ENCODE measurements at places on chromosomes 5 and 9.

DNA sequence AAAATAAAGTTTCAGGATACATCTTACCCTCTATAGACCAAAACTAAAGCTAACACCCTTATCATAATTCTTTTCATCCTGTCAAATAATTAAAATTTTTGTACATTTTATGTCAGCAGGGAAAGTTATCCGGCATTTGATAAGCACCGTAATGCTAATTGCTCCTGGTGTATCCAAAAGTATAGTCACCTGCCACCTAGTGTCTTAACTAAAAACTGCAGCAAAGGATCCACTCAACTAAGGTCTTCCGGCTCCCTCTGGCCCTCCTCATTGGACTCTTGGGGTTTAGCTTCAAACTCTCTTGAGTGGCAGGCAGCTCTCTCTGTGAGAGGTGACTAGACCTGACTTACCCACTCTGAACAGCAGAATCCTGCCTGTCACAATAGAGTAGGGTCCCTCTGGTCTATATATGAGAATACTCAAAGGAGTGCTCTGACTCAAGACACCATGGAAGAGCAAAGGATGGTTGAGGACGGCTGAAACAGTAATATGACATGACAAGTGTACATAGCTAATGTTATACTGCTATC, 60.4 kb upstream of the CAST start:
- peak; percentile 11 for DNase-seq

DNA sequence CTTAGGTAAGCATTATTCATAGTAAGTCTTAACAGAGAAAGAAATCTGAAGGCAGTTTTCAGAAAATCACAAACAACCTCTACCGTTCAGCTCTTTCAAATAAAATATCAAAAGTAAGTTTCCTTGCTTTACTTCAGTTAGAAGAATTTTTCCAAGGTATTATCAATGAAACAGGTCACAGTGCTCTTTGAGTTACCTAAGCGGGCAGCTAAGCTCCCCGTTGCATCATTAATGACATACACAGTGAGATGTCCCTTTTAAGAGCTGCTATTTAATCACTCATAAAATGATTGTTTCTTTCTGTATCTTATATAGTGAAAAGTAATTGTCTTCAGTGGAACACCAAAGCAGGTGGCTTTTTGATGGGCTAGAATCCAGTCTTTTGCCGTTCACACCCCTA, 86.2 kb upstream of the PIK3R1 start:
- no peak for DNase-seq

GRCh38 chr9:1713841-1714240, 301.3 kb upstream of the SMARCA2 start:
- no peak for DNase-seq

- DNase-seq: no peak
Observed at GRCh38 chr5:39432696-39433530, 8.1 kb upstream of the DAB2 start.

DNA sequence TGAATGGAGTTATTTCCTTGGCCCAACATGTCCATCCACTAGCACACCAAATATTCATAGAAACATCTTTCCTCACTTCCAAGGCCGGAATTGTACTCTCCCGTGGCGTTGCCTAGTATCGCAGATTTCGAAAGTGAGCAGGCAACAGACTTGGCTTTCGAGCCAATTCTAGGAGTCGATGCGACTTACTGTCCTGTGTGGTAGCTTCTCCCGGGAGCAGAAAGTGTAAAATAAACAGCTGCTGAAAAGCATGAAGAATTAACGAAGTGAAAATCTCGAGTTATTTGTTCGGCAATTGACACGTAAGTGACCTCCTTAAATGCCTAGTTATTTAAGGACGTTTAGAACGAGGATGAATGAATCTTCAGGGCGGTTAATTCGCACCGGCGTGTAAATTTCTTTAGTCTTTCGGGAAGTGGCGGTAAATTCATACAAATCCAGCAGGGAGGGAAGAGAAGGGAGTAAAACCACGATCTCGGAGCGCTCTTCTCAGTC, 449 bp upstream of the PCSK5 start:
- no peak for DNase-seq

- DNase-seq: no peak
Observed at GRCh38 chr5:125115195-125115525, 368.7 kb upstream of the ZNF608 start.

GRCh38 chr5:54362434-54362833, 52.1 kb upstream of the ARL15 start:
- DNase-seq: no peak

GRCh38 chr9:16704116-16705110, 166.1 kb downstream of the BNC2 start:
- DNase-seq: no peak

DNA sequence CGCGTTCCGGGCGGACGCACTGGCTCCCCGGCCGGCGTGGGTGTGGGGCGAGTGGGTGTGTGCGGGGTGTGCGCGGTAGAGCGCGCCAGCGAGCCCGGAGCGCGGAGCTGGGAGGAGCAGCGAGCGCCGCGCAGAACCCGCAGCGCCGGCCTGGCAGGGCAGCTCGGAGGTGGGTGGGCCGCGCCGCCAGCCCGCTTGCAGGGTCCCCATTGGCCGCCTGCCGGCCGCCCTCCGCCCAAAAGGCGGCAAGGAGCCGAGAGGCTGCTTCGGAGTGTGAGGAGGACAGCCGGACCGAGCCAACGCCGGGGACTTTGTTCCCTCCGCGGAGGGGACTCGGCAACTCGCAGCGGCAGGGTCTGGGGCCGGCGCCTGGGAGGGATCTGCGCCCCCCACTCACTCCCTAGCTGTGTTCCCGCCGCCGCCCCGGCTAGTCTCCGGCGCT, at the start of gene DAPK1:
Gene DAPK1, plus strand, starts transcription at position 264 of the 442 bp plus-strand sequence. CDS start 1,211 bp downstream, outside the sequence.
- DNase-seq: no peak

DNA sequence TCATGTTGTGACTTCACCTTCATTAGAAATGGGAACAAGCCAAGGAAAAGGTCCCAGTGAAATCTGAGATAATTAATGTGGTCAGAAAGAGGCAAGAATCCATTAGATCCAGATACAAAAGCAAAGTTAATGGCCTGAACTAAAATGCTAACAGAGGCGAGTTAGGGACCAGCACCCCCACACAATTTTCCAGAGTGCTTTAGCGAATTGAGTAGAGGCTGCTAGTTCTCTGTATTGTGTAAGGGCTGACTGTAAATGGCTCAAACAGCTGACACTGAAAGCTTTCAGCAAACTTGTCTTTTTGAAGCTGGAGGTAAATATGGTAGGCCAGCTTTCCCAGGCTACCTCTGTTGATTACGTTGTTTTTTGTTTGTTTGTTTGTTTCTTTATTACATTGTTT, 75.5 kb downstream of the CSNK1A1 start:
- no peak for DNase-seq

DNA sequence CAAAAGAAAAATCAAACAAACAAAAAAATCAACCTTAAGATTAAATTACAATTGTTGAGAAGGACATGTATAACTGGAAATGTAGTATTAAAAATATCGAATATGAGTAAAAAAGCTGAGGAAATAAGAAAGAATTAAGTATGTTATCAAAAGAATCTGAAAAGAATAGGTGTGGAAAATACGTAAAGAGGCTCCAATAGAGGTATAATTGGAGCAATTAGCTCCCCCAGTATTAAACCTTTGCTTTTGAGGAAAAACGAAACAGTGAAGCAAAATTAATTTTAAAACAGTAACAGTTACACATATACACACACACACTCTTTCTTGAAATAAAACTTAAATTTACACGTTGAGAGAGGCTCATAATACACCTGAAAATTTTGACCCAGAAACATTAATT, 578.7 kb upstream of the ADAMTS16 start:
- DNase-seq: no peak

DNA sequence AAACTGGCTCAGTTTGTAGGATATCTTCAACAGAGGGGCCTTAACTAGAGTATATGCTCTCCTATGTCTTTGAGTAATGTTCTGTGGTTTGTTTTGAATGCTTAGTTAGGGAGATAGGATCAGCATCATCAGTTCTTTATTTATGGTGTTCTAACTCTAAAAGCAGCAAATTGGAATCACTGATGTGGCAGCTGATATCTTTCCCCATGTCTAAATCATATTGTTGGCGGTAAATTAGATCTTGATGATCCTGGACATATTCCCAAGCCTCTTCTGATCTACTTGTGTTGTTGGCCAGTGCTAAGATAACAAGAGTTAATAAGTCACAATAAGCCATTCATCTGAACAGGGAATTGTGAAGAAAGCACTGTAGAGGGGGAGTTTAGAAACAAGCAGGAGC, 332.4 kb upstream of the DAB2 start:
- no peak for DNase-seq

GRCh38 chr5:96721351-96721977, 59.3 kb downstream of the CAST start:
- no peak for DNase-seq

DNA sequence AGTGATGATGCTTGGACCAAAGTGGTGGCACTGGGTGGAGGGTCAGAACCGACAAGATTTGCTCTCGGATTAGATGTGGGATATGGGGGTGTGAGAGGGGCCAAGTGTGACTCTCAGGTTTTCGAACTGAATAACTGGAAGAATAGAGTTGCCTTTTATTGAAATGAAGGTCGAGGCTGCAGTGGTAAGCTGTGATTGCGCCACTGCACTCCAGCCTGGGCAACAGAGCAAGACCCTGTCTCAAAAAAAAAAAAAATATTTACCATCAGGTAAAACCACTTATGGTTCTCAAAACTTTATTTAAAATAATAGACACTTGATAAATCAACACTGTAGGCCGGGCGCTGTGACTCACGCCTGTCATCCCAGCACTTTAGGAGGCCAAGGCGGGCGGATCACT, 27.2 kb downstream of the EXOSC2 start:
- DNase-seq: no peak

DNA sequence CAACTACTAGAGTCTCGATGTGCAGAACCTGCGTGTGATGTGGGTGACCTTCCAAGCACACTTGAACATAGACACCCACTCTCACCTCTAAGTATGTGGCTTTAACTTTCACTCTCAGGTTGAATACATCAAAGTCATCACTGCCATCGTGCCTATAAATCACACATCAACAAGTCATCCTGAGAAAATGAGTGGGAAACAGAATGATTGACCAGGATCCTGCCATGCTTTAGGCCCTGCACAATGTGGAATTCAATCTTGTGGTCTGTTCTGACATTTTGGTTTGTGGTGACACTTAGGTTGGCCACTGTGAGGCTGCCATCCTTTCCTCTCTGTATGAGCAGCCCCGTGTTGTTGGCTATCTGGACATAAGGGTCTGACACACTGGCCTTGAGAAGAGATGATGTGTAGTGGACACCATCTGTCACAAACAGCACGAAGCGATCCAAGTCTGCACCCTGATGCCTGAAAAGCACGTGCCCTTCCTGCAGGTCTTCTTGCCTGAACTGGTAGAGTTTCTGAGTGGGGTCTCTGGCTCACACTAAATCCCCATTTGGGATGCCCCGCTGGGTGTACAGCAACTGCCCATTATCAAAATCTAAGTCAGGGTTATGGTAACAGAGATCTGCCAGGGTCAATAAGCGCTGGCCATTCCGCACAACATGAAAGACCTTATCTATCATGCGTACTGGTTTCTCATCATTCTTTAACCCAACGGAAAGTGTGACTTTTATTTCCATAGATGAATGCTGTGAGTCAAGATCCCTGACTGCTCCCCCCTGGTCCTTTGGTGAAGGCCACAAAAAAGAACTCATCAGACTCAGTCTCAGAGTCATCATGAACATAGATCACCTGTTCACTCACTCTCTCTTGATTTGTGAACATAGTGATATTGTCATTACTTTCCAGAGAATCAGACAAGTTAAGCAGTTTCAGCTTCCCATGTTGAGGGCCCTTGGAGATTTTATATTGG, 116.6 kb downstream of the ESM1 start:
- no peak for DNase-seq

DNA sequence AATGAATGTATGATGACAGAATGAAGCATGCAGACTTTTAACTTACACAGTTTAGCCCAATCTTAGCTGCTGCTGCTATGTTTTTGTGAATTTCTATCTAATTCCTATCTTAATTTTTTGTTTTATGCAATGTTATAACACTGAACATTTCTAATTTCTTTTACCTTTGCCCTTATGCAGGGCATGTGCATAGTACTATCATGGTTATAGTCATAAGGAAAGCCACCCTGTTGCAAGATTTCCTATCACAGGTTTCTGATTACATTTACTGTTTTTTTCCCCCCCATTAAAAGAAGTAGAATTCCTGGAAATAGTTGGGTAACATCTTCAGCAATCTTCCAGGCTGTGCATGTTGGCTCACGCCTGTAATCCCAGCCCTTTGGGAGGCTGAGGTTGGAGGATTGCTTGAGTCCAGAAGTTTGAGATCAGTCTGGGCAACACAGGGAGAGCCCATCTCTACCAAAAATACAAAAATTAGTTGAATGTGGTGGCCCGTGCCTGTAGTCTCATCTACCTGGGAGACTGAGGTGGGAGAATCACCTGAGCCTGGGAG, 164.4 kb downstream of the KDM4C start:
- no peak for DNase-seq

DNA sequence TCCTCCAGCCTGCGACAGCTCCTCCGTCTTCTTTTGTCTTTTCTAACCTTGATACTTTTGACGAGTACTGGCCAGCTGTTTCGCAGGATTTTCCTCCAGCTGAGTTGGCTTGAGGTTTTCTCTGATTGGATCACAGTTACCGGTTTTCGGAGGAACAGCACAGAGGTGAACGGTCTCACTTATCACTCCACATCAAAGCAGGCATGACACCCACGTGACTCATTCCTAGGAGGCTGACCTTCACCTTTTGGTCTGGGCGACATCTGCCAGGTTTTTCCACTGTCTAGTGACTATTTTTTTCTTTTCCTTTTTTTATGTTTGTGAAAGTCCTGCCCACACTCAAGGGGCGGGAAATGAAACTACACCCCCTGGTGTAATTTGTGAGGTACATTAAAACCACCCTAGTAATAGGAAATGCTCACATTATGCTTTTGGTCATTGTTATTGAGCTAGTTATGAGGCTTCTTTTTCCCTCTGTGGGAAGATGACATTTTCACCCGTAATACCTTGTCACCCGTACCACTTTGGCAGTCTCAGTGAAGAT, 319.2 kb downstream of the GADD45G start:
- DNase-seq: no peak

DNA sequence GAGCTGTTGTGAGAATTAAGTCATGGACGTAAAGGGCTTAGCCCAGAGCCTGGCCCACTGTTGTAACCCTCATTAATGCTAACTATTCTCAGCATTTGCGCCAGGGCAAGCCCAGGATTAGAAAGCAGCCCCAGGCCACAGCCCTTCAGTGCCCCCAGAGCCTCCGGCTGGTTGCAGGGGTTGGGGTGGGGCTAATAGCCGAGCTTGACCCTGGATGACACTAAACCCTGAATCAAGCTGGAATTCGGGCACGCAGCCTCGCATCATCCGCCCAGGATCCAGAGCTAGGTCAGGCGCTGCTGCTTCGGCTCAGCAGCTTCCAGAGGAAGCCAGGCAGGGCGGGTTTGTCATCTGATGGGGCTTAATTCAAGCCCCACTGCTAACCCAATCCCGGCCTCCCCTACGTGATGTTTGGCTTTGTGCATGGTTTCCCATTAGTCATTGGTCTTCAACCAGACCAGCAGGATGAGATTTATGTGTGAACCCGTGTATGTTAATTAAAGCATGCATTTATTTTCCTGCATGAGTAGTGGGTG, 1.2 kb upstream of the MEGF9 start:
- no peak for DNase-seq
